ENCODE measurements at places on chromosomes 1 and 21. TPM values are rescaled to one million over a fixed set of nuclear protein-coding genes. Genes with fewer than 3 reads are reported as not detected.

OR2T33 gene
- not detected for total RNA-seq

CR1L gene
- total RNA-seq: not detected

C4BPA gene
- total RNA-seq: under 0.01 TPM

MYBPHL gene
- total RNA-seq: not detected

ANKRD34A gene
- 0.18 TPM for total RNA-seq

BGLAP gene
- 0.14 TPM for total RNA-seq

CEP85 gene
- total RNA-seq: 3.3 TPM

LCE1D gene
- total RNA-seq: not detected

CFHR3 gene
- not detected for total RNA-seq

OR10Z1 gene
- not detected for total RNA-seq

OMA1 gene
- total RNA-seq: 28.2 TPM

ZC3H12A gene
- total RNA-seq: 12.9 TPM
